GM23248 (cell line): ENCODE measurements at places on chromosomes 11 and 22.

- DNase-seq: no peak
- no peak overlapping the region for H3K27ac ChIP-seq
- H3K4me3 ChIP-seq: no peak overlapping the region
Observed at GRCh38 chr11:103883291-103883690, 153.1 kb upstream of the DDI1 start.

GRCh38 chr11:89443361-89444322 lies 47.5 kb downstream of the NOX4 start:
- no peaks in the 10 kb centered on the region for H3K27me3 ChIP-seq
- DNase-seq: no peak
- no peaks in the 10 kb centered on the region for H3K36me3 ChIP-seq
- no peaks in the 10 kb centered on the region for H3K4me1 ChIP-seq
- H3K4me3 ChIP-seq: no peak overlapping the region

- peaks cover 30% of the 10 kb centered on the region for H3K4me1 ChIP-seq
- H3K36me3 ChIP-seq: peaks cover 12% of the 10 kb centered on the region; the same call in 1 of the 2 replicates
- DNase-seq: no peak
- no peaks in the 10 kb centered on the region for H3K27me3 ChIP-seq
Observed at GRCh38 chr11:70205766-70206165, 2.7 kb downstream of the FADD start.

- no peaks in the 10 kb centered on the region for H3K4me1 ChIP-seq
- DNase-seq: no peak
- H3K4me3 ChIP-seq: no peak overlapping the region
- no peaks in the 10 kb centered on the region for H3K27me3 ChIP-seq
Observed at GRCh38 chr11:56819916-56820315, 71.4 kb upstream of the OR9G4 start.

- H3K4me1 ChIP-seq: peaks cover 31% of the 10 kb centered on the region
- no peak overlapping the region for H3K4me3 ChIP-seq
- H3K36me3 ChIP-seq: peaks cover 18% of the 10 kb centered on the region; the same call in 1 of the 2 replicates
Observed at GRCh38 chr22:21936151-21936775, 16.4 kb downstream of the PPM1F start.

- H3K36me3 ChIP-seq: no peaks in the 10 kb centered on the region
- no peak overlapping the region for H3K4me3 ChIP-seq
- peaks cover 23% of the 10 kb centered on the region for H3K27me3 ChIP-seq
- H3K27ac ChIP-seq: no peak overlapping the region
Observed at GRCh38 chr11:16912692-16913111, 101.5 kb downstream of the PLEKHA7 start.

GRCh38 chr11:71423181-71423790 lies 24.9 kb downstream of the DHCR7 start:
- peaks cover 6% of the 10 kb centered on the region for H3K27me3 ChIP-seq
- H3K36me3 ChIP-seq: no peaks in the 10 kb centered on the region

DNA sequence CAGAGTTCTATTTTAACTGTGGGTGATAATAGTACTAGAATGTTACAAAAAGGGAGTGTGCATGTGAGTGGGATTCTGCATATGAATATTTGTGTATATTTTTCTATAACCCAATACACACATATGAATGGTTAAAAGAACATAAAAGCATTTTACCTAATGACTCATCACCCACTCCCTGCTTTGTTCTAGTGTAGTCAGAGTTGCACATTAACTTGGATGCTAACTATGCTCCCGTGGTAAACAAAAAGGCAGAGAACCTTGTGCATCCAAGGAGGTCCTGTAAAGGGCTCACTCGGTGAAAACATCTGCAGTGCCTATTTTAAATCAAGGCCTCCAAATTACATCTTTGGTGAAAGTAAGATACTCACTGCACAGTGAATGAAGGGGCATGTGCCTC lies 1289.4 kb downstream of the LRRC4C start:
- H3K36me3 ChIP-seq: no peaks in the 10 kb centered on the region
- no peak overlapping the region for H3K4me3 ChIP-seq
- H3K27me3 ChIP-seq: no peaks in the 10 kb centered on the region
- DNase-seq: no peak
- H3K4me1 ChIP-seq: no peaks in the 10 kb centered on the region
- H3K27ac ChIP-seq: no peak overlapping the region

DNA sequence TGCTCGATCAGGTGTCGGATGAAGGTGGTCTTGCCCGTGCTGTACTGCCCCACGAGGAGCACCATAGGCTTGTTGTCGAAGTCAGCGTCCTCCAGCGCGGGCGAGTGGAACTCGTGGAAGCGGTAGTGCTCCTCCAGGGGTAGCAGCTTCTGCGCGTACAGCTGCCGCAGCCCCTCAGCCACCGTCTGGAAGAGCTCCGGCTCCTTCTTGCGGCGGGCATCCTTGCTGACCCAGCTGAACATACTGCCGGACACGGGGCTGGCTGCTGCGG lies 263 bp downstream of the EHD1 start:
- DNase-seq: no peak
- H3K27ac ChIP-seq: peak overlapping the region; percentile 66
- peaks cover 16% of the 10 kb centered on the region for H3K4me1 ChIP-seq
- peak overlapping the region; percentile 96 for H3K4me3 ChIP-seq
- peaks cover 7% of the 10 kb centered on the region; the same call in 1 of the 2 replicates for H3K36me3 ChIP-seq
- no peaks in the 10 kb centered on the region for H3K27me3 ChIP-seq

DNA sequence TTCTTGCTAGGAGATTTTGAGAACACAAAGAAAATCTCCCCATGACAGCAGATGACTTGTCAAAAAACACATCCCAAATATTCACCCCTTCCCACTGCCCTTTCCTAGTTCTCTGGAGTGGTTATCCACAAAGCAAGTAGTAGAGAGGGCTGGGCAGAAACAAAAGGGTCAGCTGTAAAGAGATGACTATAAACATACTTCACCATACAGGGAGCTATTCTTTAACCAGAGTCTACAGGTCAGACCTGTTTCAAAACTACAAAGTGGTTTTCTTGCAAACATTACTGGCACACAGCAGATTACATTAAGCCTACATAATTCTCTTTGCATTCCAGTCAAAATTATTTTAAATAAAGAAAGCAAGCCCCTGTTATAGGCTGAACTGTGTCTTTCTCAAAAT lies 47.7 kb upstream of the NFRKB start:
- no peak overlapping the region for H3K4me3 ChIP-seq
- no peaks in the 10 kb centered on the region for H3K36me3 ChIP-seq
- H3K27me3 ChIP-seq: no peaks in the 10 kb centered on the region
- no peaks in the 10 kb centered on the region for H3K4me1 ChIP-seq
- H3K27ac ChIP-seq: no peak overlapping the region

GRCh38 chr11:124329787-124330478 lies 9.9 kb upstream of the OR8D2 start:
- no peak overlapping the region for H3K4me3 ChIP-seq
- no peaks in the 10 kb centered on the region for H3K4me1 ChIP-seq
- DNase-seq: peak; percentile 26
- peaks cover 45% of the 10 kb centered on the region for H3K27me3 ChIP-seq

- H3K27ac ChIP-seq: no peak overlapping the region
- no peak for DNase-seq
- H3K27me3 ChIP-seq: no peaks in the 10 kb centered on the region
- H3K4me1 ChIP-seq: no peaks in the 10 kb centered on the region
- H3K4me3 ChIP-seq: no peak overlapping the region
Observed at GRCh38 chr11:19539861-19540260, 172.8 kb upstream of the NAV2 start.

DNA sequence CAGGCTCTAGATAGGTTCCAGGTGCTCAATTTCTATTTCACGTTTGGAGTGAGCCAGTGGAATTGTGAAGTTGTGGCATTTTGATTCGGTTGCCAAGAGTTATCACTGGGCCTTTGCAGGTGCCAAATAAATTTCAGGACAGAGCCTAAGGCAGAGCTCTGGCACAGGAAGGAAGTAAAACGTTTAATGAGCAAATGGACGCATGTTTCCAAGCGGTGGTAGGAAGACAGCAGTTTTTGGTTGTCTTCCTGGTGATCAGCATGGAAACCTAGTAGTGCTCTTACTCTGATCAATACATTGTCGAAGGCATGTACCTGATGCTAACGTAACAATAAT lies 452 bp downstream of the BIRC3 start:
- no peak overlapping the region for H3K27ac ChIP-seq
- no peaks in the 10 kb centered on the region for H3K27me3 ChIP-seq
- peak overlapping the region; percentile 76 for H3K4me3 ChIP-seq
- no peaks in the 10 kb centered on the region for H3K36me3 ChIP-seq
- peaks cover 14% of the 10 kb centered on the region for H3K4me1 ChIP-seq
- DNase-seq: no peak

- no peak overlapping the region for H3K4me3 ChIP-seq
- no peak overlapping the region for H3K27ac ChIP-seq
- H3K4me1 ChIP-seq: no peaks in the 10 kb centered on the region
- H3K27me3 ChIP-seq: peaks cover 57% of the 10 kb centered on the region
- no peak for DNase-seq
Observed at GRCh38 chr22:36894266-36894665, 19.2 kb upstream of the CSF2RB start.

DNA sequence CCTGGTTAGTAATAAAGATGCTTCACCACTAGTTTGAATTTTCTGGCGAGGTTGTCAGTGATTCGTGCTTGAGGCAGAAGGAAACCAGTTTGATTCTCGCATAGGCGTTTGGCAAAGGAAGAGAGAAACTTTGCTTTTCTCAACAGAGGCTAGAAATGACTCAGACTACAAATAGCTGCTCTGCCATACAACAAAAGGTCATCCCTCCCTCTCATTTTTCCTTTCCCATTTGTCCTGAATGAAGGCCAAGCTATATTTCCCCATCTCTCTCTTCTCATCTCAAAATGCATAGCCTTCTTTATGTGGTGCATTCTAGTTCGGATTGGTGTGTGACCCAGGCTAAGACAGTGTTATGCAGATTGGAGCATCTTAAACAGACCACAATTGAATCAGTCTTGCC lies 741.4 kb downstream of the NTM start:
- no peaks in the 10 kb centered on the region for H3K36me3 ChIP-seq
- peak overlapping the region; percentile 42 for H3K4me3 ChIP-seq
- no peaks in the 10 kb centered on the region for H3K27me3 ChIP-seq
- H3K27ac ChIP-seq: peak overlapping the region; percentile 87

GRCh38 chr11:95684701-95685100 lies 104.9 kb downstream of the FAM76B start:
- no peak for DNase-seq

DNA sequence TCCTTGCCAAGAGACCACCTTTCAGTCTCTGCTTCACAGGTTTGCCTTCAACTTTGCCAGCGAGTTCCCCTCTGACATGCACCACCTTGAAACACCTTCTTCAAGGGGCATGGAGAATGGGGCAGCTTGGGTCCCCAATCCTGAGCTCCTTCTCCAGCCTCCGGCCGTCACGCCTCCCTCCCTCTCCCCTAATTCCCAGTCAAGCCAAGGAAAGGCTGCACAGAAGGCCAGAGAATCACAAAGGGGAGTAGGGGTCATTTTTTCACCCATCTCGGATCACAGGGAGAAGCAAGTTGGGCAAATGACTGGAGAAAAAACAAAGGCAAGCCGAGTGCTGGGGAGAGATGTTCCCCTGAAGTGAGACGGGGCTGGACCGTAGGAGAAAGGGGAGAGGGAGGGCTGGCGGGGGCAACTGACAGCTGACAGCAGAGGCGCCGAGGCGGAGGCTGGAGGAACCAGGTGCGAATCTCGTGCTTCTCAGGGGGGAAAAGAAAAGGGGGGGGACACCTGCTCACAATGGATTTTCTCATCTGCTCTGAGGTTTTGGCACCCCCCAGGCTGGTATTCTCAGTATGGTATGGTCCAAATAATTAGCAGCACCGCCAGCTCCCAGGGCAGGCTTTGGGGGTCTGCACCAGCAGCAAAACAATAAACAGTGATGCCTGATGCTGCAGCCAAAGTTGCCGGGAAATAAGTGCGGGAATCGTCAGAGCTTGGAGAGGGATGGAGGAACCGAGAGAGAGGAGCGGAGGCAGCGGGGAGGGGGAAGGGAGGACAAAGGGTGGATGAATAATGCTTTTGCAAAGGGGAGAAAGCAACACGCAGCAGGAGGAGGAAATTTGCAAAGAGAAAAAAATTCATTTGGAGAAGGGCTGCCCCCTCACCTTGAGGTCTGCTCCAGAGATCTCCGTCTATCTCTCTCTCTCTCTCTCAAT lies 644 bp downstream of the YPEL4 start:
- H3K27me3 ChIP-seq: no peaks in the 10 kb centered on the region
- peak overlapping the region; percentile 38; the same call in 1 of the 2 replicates for H3K27ac ChIP-seq
- peak overlapping the region; percentile 79 for H3K4me3 ChIP-seq
- peak; percentile 68 for DNase-seq
- H3K36me3 ChIP-seq: no peaks in the 10 kb centered on the region

- H3K4me3 ChIP-seq: no peak overlapping the region
- no peaks in the 10 kb centered on the region; the same call in 1 of the 2 replicates for H3K27me3 ChIP-seq
- H3K36me3 ChIP-seq: no peaks in the 10 kb centered on the region
- DNase-seq: no peak
- H3K4me1 ChIP-seq: no peaks in the 10 kb centered on the region
Observed at GRCh38 chr11:78791254-78791653, 216.6 kb upstream of the NARS2 start.

DNA sequence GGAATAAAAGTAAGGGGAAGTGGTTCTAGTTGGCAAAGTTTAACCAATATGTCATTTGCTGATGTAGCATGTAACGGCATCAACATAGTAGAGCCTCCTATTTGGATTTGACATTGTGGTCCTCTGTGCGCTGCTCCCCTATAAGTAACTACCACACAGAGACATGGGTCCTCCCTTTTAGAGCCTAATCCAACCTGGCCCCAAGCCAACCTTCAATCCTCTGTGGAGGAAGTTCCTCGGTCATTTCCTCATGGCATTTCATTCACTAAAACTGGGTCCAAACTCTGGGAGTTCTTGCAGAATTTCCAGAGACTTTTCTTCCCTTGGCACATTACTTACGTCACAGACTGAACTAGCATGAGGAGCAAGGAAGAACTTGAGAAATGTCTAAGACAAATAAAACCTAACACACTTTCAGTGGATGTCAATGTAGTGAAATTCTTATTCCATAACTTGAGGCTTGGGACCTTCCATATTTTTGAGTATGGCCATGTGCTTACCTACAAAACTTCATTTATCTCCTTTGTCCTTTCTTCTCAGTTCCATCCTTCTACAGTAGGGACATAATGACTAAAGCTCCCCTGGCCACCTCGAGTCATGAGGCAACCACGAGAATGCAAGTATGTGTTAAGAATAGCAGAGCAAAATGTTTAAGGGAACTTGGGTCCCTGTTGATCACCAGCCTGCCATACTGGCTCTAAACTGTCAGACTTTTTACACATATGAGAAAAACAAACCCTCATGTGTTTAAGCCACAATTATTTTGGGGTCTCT lies 34.7 kb downstream of the MMP20 start:
- DNase-seq: peak; percentile 16
- H3K27me3 ChIP-seq: no peaks in the 10 kb centered on the region
- no peak overlapping the region for H3K4me3 ChIP-seq
- H3K4me1 ChIP-seq: no peaks in the 10 kb centered on the region
- no peaks in the 10 kb centered on the region for H3K36me3 ChIP-seq

GRCh38 chr22:29478326-29479276 lies 1.4 kb upstream of the NEFH start:
- no peak overlapping the region for H3K27ac ChIP-seq
- H3K36me3 ChIP-seq: no peaks in the 10 kb centered on the region
- H3K4me3 ChIP-seq: no peak overlapping the region
- DNase-seq: peak; percentile 51
- H3K4me1 ChIP-seq: no peaks in the 10 kb centered on the region

DNA sequence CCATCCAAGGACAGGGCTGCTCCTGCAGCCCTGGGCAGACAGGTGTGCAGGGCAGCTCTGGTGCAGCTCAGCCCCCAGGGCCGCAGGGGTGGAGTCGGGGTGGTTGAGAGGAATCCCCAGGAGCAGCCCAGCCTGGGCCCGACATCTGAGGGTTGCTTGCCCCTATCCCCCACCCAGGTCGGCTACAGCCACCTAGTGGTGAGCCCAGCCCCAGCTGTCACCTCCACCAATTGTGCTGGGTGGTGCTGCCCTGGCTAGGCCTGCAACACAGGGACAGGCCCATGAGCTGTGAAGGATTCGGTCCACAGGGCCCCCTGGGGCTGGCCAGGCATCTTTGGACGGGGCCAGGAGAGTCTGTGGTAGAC lies 29.6 kb downstream of the RTN4R start:
- H3K36me3 ChIP-seq: no peaks in the 10 kb centered on the region
- peak; percentile 17 for DNase-seq
- peaks cover 5% of the 10 kb centered on the region for H3K4me1 ChIP-seq
- H3K27ac ChIP-seq: no peak overlapping the region
- no peak overlapping the region for H3K4me3 ChIP-seq
